ENCODE measurements at places on chromosomes 1 and 21. TPM values are rescaled to one million over a fixed set of nuclear protein-coding genes. Genes with fewer than 3 reads are reported as not detected.

The PROX1 gene
- 0.28 TPM for total RNA-seq

The CGN gene
- total RNA-seq = 0.36 TPM

The COL11A1 gene
- 10.0 TPM for total RNA-seq

The C1orf185 gene
- not detected for total RNA-seq

The HSD11B1 gene
- total RNA-seq = 0.28 TPM

The BMP8B gene
- total RNA-seq = not detected

The E2F2 gene
- 0.36 TPM for total RNA-seq

The LHX4 gene
- 0.18 TPM for total RNA-seq

The CNKSR1 gene
- 0.28 TPM for total RNA-seq

The RYR2 gene
- total RNA-seq = not detected

The MRPL24 gene
- total RNA-seq = 65.3 TPM

The SLC35F3 gene
- total RNA-seq = under 0.01 TPM

The TINAGL1 gene
- total RNA-seq = 0.56 TPM

The CD1B gene
- not detected for total RNA-seq

DNA sequence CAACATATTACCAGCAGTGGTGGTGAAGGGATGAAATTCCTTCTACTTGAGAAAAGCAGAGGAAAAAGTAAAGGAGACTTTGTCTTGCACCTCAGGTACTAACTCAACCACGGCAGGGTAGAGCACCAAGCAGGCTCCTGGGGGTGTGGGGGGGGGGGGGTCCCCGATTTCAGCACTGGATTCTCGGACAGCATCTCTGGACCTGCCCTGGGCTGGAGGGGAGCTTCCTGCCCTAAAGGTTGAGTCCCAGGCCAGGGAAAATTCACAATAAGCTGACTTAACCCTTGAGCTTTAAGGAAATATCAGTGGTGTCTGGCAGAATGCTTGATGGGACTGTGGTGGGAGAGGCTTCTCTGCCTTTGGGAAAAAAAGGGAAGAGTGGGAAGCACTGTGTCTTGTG is 233.2 kb upstream of the CXADR start:
- no peak for DNase-seq

DNA sequence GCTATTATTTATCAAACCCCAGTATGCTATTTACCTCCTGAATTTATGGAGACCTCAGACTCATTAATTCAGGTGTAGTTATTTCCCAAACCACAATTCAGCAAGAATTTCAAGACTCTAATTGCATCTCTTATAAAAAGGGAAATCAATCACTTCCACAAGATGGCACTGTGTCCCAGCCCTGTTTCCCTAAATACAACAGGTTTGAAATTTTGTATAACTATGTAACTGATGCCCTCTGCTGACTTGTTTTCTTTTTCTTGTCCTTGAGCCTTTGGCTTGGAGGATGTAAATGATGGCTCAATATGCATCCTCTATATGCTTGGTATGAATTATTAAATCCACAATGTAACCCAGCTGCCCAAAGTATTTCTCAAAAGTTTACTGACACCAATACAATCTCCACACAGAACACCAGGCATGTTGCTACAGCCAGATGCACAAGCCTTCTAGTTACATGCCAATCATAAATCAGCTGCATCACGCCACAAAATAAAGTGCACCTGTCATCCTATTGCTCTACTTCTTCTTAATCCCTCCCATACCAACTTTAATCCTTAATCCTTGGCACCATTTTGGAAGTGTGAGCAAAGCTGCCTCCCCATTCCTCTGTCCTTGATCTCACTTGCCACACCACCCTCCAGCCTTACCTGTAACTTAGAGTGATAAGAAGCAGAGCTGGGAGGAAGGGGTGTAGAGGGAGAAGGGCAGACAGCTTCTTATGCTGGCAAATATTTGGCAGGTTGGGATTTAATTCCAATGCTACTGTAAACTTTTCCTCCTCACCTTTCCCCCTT is 9.0 kb downstream of the C1orf105 start:
- peak; percentile 70 for DNase-seq

DNA sequence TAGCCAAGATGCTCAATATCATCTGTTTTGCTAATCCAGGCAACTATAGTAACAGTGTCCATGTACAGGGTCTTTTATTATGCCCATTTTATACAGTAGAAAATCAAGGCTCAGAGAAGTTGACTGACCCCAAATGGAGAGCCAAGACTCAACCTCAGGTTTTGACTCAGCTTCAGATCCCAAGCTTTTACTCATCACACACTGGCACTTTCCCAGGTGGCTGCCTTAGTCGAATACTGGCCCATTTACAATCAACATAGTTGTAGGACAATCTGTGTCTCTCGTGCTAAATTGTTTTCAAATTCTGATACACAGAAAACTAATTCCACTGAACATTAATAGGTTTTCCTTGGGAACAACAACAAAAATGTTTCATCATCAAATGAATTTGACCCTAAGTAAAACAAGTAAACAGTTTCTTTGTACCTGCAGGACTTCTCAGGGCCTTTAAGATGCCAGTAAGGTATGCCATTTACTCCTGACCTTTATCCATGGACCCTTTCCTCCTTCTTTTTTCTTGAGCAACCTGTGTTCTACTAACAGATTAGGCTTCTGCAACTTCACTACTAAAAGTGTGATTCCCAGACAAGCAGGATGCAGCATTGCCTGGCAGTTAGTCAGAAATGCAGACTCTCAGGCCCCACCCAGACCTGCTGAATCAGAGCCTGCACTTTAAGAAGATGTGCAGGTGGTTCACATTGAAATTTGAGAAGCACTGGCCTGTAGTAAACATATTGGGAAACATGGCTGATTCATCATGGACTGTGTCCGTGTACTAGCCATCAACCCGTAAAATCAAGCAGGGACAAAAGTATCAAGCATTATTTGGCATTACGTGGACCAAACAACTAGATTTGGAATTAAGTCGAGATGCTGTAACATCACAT is 128.8 kb downstream of the RRAGC start:
- peak; percentile 26 for DNase-seq

DNA sequence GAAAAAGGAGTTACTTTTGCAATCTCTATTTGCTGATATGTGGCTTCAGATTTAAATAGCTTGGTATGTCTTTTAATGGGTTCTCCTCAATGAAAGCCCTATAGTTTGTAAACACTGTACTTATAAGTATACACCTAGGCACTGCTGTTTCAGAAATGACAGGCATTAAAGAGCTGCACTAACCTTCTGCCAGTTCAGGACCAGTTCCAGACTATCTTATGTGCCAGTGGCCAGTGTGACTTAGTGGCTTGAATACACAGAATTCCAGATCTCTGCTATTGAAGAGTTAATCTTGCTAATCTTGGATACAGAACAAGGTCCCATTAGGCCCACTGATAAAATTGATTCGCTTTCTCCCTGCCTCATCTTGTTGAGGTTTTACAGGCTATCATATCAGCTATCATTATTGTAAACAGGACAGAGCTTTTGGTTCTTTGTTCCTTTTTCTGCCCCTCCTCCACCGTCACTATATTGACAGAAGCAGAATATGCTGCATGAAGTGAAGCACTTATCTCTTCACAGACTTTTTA is 337.5 kb downstream of the LRRIQ3 start:
- DNase-seq = no peak

- DNase-seq = peak; percentile 32
Measured at GRCh38 chr1:57254022-57254421, 169.8 kb downstream of the DAB1 start.

GRCh38 chr21:44795342-44795741 is 6.3 kb downstream of the UBE2G2 start:
- DNase-seq = no peak

DNA sequence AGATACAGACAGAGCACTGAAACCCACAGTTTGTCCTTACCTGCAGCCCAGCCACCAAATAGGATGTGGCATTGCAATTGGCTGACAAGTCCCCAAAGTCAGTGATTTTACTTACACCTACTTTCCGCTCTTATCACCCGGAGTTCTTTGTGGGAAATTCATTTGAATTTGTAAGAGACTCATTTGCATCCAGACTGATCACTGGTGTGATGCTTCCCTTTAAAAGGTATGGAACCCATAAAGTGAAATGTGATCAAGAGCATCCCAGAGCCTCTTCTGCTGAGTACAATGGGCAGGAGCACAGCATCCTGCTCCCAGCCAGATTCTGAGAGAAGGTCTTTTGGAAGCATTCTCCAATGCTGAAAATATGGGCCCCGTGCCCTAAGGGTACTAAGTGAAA is 161.4 kb downstream of the DAB1 start:
- DNase-seq = no peak

GRCh38 chr1:224959115-224959514 is 29.6 kb downstream of the DNAH14 start:
- no peak for DNase-seq

- no peak for DNase-seq
Measured at GRCh38 chr1:66124670-66125069, 332.0 kb downstream of the PDE4B start.

DNA sequence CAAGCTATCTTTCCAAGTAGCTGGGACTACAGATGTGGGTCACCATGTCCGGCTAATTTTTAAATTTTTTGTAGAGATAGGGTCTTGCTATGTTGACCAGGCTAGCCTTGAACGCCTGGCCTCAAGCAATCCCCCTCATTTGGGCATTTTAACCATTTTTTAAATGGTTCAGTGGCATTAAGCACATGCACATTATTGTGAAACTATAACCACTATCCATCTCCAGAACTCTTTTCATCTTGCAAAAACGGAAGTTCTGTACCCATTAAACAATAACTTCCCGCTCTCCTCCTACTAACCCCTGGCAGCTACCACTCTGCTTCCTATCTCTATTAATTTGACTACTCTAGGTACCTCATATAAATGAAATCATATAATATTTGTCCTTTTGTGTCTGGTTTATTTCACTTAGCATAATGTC is 4.8 kb upstream of the IL6R start:
- DNase-seq = no peak

DNA sequence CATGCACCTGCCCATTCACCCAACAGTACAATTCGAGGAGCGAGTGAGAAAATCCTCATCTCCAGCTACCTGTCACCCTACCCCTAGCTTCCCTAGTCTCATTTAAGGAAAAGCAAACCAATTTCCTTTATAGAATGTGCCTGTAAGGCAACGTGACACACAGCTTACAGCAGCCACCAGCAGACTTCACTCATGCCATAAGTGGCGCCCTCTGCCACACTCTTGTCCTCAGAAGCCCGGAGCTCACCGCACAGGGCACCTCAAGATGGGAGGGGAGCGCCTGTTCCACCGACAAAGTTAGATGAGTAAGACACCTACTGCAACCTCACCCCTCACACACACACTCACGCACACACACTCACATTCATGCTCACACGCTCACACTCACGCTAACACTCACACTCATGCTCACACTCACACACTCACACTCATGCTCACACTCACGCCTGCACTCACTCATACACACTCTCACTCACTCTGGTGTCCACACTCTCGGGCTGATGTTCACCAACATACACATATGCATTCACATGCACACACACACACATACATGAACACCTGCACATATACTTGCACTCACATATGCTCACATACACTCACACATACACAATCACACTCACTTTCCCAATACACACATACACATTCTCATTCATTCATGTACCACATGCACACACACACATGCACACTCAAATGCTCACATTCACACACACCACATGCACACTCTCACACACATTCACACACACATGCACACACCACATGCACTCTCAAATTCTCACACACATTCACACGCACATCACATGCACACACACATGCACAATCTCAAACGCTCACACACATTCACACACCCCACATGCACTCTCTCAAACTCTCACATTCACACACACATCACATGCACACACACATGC is 170.7 kb downstream of the PSMG1 start:
- no peak for DNase-seq

DNA sequence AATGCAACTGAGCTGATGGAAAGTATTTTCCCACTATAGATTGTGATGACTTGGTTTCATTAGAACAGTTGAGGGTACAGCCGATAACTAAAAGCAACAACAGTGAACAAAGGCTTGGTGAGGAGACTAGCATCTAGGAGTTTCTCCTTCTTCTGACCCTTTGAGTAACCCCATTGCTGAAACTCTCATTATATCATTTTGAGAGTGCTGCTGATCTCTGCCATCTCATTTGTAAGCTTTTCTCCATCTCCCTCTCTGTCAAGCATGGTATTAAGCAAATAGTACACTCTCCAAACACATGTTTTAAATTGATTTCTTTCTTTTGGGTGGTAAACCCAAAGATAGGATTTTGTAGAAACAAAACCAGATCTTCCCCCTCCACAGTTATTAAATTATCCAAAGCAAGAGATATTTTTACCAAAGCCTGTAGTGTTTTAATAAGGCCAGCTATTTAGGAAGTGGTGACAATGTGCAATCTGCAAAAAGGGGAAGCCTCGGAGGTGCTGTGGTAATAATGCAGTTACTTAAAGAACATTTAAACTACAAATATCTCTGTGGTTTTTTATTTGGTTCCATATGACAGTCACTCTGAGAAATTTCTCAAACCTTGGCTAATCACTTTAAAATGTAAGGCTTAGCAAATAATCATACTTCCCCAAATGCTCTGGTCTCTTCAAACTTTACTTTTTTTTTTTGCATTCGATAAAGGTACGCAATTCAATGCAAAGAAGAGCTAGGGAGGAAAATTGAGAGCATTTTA is 287.5 kb downstream of the HLX start:
- DNase-seq = no peak

DNA sequence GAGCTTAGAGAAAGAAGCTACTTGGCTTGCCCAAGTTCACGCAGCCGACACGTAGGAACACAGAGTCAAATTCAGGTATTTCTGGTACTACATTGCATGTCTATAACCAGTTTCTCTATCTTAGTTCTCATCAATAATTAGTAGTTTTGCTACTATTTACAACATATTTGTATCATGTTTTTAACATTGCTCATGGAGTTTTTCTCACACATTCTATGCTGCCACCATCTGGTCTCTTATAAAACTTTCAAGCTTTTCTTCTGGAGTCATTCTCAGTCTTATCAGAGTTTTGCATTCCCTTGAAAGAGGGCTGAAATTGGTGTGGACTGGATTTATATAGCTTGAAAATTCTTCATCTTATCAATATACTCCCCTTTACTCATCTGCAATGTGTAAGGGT is 118.8 kb upstream of the PALMD start:
- DNase-seq = peak; percentile 20

GRCh38 chr1:202649553-202650392 is 60.5 kb downstream of the SYT2 start:
- no peak for DNase-seq

GRCh38 chr21:44392916-44393315 is 39.5 kb downstream of the TRPM2 start:
- DNase-seq = no peak

DNA sequence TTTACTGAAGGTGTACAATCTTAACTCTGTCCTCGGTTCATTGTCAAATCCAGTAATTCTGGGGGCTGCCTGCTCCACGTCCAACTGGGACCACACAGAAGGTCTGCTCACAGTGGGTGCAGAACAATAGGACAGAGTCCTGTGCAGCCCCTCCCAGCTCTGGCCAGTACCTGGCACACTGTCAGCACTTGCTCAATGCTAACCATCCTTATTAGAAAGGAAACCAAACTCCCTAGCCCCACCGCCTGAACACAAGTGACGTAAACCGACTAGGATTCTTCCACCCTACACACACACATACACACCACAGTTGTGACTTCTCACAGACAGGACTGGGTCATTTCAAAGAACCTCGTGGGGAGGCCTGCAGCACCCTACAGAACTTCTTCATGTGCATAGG is 5.2 kb downstream of the BCAR3 start:
- no peak for DNase-seq

- no peak for DNase-seq
Measured at GRCh38 chr1:113949007-113949406, 19.9 kb downstream of the HIPK1 start.
